Dorsolateral prefrontal cortex (tissue), 122 donors: ENCODE measurements at places on chromosomes 2 and 18. TPM values are rescaled to one million over a fixed set of nuclear protein-coding genes. Genes with fewer than 3 reads are reported as not detected.

DNA sequence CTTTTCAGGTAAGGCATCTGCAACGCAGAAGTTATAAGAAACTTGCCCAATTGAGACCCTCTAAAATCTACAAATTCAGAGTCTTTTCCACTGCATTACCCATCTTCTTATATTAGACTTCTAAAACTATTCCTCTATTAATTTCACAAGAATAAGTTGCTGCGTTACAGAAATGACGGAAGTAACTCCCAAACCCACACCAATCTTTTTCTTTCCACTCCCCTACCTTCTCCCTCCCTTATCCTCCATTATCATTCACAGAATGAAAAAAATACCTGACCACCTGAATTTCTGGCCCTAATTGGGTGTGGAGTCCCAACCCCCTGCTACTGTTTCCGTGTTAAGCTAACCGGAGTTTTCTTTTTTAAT is 689 bp downstream of the RPRD1A start:
- no peak for DNase-seq

- no peak for DNase-seq
Observed at GRCh38 chr2:56217106-56217505, 33.3 kb downstream of the CCDC85A start.

DNA sequence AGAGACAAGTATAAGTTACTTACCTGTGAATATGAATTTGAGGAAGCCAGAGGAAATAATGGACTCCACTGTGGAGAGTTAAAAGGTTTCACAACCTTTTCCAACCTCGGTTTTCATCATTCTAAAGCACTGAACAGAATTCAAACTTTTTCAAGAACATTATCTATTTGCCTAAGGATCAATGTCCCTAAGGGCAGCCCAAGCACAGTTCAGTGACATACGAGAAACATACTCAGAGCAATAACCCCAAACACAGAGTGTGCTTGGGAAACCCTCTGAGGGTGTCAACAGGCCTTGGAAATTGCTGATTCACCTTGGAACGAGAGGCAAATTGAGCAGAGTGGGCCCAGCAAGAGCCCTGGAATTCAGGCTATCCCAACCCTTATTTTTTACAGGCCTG is at the start of gene ABCB11:
Gene ABCB11 (minus strand): TSS at position 123 of the 400 bp plus-strand sequence. CDS start 13,199 bp downstream, outside the sequence.
- no peak for DNase-seq

The IL1F10 gene
- not detected for total RNA-seq

GRCh38 chr18:22272242-22272641 is 102.9 kb downstream of the GATA6 start:
- DNase-seq = no peak

The GPR45 gene
- total RNA-seq = 1.8 TPM

The AQP12B gene
- total RNA-seq = not detected

DNA sequence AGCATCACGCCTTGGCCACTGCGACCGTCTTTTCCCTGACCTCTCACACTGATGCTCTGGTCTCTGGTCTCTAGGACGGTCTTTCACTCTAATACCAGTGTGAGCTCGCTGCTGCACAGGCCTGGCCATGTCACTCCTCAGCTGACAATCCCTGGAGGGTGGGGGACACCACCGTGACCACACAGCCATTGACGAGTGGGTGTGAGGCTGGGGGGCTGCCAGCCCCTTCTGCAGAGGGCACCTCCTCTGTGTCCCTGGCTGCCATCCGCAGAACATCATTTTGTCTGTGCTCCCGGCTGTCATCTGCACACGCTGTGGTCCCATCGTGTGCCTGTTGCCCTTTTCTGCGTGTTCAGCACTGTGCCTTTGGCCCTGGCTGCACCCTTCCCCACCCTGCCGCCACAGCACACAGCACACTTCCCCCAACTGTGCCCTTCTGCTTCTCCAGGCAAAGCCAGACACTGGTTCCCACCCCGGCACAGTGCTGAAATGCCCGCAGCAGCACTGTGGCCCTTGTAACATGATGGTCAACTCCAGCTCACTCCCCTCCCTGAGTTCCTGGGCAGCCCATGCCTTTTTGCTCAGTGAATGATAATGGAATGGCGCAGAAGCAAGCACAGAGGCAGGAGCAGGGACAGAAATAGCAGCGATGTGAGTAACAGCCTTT is 30.4 kb upstream of the INHBB start:
- no peak for DNase-seq

DNA sequence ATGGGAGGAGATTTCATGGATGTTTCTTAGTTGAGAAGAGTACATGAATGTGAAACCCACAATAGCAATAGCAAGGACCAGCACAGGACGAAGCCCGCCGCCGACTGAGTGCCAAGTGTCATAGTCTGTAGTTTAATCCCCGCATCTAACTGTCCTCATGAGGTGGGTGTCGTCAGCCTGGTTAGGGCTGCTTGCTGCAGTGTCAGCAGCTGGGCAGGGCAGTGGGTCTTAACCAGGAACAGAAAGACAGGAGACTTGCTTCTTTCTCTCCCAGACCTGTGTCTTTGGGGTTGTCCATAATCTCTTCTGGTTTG is 146.6 kb downstream of the VAPA start:
- DNase-seq = no peak

GRCh38 chr2:85680707-85681371 is 12.8 kb upstream of the SFTPB start:
- DNase-seq = no peak

The VWC2L gene
- total RNA-seq = 6.0 TPM

GRCh38 chr2:176409671-176410070 is 140.4 kb downstream of the MTX2 start:
- DNase-seq = no peak

GRCh38 chr2:168528016-168528415 is 71.9 kb downstream of the CERS6 start:
- no peak for DNase-seq

- DNase-seq = no peak
Observed at GRCh38 chr18:58580078-58580477, 48.8 kb downstream of the ALPK2 start.

DNA sequence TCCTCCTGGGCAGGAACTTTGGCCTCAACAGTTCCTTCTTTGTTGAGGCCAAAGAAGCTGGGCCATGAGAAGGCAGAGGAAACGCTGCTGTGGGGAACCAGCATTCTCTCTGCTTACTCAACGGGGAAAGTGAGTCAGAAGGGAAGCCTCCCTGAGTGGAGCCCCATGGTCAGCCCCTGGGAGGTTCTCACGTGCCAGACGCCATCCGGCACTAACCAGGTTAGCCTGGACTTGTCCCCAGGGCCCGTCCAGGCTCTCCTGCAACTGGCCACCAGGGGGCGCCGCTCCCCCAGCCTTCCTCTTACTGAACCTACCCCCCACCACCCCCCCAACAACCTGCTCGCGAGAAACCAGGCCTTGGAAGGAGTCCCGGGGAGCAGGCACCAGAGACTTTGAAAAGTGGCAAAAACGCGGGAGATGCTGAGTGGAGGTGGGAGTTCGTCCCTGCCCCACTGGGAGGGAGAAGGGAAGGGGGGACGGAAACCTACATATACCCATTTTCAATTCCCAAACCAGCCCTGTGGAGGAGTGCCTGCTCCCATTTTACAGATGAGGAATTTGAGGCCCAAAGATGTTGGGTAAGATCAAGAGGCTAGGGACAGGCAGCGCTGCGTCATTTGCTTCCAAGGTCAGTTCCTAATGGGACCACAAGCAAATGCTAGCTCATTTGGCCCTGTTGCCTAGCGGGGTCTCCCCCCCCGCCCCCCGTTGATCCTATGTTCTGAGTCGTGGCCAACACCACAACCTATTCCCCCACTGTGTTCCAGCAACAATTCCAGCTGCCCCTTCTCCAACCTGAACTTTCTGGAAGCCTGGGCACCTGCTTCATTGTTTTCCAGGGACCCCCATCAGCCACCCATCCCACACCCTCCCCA is 20.0 kb downstream of the TEX44 start:
- peak; percentile 92 for DNase-seq

The KCNK3 gene
- total RNA-seq = 8.7 TPM

- DNase-seq = peak; percentile 2
Observed at GRCh38 chr2:71603311-71603811, 150.0 kb downstream of the DYSF start.

DNA sequence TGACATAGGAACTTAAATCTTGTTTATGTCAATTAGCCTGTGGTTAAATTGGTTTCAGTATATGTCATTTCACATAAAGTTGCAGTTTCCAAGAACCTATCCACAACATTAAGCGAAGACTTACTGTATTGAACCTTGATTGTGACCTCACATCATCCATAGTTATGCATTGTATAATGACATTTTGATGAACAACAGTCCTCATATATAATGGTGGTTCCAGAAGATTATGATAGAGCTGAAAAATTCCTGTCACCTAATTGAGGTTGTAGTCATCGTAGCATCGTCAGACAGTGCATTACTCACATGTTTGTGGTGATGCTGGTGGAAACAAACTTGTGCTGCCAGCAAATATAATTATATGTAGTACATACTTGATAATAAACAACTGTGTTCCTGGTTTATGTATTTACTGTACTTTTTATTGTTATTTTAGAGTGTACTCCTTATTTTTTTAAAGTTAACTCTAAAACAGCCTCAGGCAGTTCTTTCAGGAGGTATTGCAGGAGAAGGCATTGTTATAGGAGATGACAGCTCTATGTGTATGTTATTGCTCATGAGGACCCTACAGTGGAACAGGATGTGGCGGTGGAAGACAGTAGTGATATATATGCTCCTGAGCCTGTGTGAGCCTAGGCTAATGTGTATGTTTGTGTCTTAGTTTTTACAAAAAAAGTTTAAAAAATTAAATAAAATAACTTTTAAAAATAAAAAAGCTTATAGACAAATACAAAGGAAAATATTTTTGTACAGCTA is 56.6 kb downstream of the UBE2E3 start:
- DNase-seq = no peak

DNA sequence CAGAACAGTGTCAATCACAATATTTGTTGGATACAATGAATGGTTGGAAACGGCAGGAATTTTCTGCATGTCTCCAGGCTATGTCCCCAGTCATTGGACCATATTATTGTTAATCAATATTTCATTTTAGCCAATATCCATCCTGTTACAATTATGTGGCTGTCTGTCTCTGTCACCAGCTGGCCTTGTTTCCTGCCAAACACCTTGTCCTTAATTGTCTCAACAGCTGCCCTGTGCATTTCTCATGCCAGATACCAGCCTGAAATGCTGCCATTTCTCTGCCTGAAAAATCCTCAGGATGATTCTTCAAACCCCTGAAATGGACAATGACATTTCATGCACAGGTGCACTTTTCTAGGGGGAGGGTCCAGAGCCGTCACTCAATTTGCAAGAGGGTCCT is 170.6 kb downstream of the ALPK2 start:
- DNase-seq = no peak

GRCh38 chr18:42296192-42296591 is 341.2 kb downstream of the PIK3C3 start:
- DNase-seq = no peak

The CROCC2 gene
- not detected for total RNA-seq

DNA sequence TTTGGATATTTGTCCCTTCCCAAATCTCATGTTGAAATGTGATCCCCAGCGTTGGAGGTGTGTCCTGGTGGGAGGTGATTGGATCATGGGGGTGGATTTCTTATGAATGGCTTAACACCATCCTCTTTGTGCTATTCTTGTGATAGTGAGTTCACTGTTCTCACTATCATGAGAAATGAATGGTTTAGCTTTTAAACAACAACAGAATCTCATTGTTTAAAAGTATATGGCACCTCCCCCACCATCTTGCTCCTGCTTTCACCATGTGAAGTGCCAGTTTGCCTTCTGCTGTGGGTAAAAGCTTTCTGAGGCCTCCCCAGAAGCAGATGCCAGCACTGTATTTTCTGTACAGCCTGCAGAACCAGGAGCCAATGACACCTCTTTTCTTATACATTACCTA is 38.1 kb downstream of the KIAA1328 start:
- no peak for DNase-seq

GRCh38 chr2:112516801-112517200 is 25.5 kb upstream of the POLR1B start:
- no peak for DNase-seq
